Fibroblast of skin of left biceps (primary cell): ENCODE measurements at places on chromosomes 1 and 21.

DNA sequence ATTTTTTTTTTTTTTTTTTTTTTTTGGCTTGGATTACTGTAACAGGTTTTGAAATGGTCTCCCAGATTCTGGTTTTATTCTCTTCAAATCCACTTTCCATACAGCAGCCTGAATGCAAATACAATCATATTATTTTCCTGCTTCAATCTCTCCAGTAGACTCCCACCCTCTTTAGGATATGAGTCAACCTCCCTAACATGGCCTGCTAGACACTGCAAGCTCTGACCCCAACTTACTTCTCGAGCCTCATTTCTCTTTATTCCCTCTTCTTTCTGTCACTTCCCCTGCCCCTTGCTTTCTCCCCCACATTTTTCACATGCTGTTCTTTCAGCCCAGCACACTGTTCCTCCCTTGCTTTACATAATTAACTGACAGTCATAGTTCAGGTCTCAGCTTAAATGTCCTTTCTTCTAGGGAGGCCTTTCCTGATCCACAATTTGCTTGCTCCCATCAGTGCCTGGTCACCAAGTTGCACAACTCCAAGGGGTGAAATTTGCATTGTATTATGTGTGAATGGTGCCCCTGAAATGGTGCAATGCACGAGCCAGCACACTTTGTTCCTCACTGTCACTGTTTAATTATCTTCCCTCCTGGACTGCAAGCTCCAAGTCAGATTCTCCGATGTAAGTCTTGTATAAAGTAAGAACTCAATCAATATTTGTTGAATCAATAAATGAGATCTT is 22.1 kb upstream of the IL19 start:
- DNase-seq, result no peak

GRCh38 chr1:248837045-248837780 is 811 bp upstream of the ZNF672 start:
- DNase-seq, result no peak

DNA sequence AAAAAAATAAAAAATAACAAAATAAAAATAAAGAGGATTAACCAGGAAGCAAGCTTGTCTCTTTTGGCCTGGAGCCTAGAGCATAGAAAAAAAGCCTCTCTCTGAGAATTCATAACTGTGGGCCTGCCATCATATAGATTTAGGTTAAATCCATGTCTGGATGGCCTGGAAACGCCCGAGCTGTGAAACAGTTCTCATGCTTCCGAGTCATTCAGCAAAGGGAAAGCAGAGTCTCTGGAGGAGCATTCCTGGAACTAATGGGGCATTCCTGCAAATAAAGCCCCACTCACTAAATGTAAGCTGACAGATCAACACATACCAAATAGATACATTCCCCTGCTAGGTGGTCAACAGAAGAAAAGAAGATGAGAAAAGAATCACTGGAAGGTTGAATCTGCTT is 75.8 kb upstream of the GNG4 start:
- no peak for DNase-seq

DNA sequence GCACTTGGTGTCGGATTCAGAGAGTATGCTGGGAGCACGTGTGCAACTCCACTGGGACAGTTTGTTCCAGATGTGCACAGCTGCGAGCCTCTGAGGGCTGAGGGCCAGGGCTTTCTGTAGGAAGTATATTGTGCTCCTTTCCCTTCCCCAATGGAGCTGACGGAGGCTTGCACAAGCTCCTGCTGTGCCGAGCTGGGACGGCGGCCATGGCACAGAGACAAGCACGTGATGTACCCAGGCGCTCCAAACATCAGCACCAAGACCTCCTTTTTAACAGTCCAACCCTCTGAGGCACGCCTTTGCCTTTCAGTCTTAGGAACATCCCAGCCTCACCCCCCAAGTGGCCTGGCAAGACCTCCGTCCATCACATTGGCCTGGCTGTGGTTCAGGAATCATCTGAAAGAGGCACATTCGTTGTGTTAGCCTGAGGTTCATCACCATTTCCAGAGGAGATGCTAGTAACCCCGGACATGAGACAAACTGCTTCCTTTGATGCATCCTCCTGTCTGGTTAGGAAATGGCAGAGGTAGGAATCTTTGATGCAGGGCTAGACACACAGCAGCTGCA is 339.2 kb upstream of the KAZN start:
- DNase-seq, result no peak

DNA sequence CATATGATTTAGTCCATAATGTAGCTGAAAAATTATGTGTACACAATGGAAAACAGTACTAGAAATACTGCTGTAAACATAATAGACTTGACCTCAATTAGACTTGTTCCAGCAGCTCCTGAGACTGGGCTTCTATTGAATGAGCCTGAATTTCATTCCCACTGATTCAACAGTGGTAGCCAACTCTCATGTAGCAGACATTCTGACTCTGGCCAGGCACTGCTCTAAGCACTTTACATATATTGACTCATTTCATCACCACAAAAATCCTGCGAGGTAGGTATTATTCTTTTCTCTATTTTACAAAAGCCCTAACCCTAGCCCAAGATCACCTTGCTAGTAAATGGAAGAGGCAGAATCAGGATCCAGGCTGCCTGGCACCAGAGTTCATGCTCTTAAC is 12.8 kb upstream of the CTSS start:
- DNase-seq, result no peak

GRCh38 chr21:22352088-22352487 is 1353.9 kb downstream of the NCAM2 start:
- DNase-seq, result no peak

DNA sequence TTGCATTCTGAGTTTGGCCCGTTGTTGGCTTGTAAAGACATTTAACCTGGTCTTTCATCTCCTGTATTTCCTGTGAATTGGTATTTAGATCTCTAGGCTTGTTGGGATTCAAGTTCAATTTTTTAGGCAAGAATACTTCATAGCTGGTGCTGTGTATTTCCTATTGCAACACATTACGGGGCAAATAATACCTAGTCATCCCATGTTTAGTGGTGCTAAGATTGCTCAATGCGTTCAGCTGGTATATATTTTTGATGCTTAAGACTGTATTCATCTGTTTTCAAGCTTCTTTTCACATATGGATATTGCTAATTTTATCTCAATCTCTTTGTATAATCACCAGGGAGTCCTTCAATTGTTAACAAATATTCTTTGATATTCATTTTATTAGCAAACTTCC is 87.5 kb upstream of the ZBTB18 start:
- no peak for DNase-seq

DNA sequence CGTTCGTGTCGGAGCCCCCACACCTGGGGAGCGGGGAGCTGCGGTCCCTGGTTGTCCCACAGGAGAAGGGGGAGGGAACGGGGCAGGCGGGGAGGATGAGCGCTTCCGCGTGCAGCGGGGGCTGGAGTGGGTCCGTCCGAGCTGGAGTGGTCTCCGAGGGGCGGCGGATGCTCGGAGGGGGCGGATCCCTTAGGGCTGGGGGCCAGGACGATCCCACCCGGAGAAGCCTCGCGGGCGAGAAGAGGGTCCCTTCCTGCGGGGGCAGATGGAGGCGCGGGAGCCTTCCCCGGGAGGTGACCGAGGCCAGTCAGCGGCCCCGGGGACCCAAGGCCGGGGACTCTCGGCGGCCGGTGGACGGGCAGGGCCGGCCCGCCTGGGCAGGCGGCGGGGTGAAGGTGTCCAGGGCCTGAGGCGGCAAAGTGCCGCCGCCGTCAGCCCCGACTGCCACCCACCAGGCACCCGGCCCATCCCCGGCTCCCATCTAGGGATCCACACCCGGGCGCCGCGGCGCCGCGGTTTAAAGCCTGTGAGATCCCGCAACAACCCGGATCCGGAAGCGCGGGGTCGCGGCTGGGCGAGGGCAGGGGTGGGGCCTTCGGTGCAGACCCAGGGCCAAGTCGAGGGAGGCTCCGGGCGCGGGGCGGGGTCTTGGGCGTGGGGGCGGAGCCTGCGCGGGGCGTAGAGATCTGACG is 5.3 kb upstream of the CCDC27 start:
- peak; percentile 35 for DNase-seq

GRCh38 chr1:185305419-185305818 is 11.6 kb downstream of the IVNS1ABP start:
- no peak for DNase-seq

- DNase-seq, result no peak
These were observed 1.3 kb downstream of the GBP7 start for GRCh38 chr1:89174491-89174890.

- no peak for DNase-seq
These were observed 25.6 kb upstream of the RGS13 start for GRCh38 chr1:192610112-192610889.

- no peak for DNase-seq
These were observed 90.7 kb downstream of the MT1HL1 start for GRCh38 chr1:236913371-236914037.

DNA sequence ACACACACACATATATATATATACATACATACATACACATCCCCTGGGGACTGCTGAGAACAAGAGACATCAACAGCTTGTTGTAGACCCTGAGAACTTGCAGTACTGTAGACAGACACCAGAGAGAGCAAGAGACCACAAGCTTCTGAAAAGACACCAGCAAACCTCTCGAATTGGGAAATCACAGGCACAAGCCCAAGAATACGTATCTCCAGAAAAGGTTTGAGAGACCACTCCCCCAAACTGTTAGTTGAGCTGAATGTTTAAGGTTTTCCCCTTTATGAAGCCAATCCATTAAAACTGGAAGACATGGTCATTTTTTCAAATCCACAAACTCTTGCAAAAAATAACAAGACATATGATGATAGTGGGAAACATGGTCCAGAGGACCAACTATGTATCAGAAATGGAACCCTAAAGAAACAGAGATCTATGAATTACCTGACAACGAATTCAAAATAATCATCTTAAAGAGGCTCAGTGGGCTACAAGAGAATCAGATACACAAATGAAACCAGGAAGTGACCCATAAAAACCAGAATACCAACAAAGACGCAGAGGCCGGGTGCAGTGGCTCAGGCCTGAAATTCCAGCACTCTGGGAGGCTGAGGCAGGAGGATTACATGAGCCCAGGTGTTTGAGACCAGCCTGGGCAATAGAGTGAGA is 45.1 kb downstream of the SLC2A1 start:
- DNase-seq, result peak; percentile 49

- DNase-seq, result no peak
These were observed 45.0 kb downstream of the GORAB start for GRCh38 chr1:170576980-170577379.

- no peak for DNase-seq
These were observed 68.3 kb upstream of the KIF26B start for GRCh38 chr1:245086389-245086969.

DNA sequence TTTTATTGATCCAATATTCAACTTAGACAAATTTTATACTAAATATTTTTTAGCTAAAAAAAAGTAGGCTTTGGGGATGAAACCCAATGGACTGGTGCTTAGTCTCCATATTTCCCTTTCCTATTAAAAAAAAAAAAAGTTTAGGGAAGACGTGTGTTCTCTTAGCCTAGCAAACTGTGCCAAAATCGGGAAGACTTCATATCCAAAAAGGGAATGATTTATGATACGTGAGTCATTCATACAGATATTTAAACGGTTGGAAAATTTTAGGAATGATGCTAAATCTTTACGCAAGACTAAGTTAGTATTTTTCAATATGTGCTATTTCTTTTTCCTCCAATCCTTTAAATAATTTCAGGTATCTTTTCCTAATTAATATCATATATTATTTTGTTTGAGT is 50.7 kb downstream of the SPATA17 start:
- no peak for DNase-seq

DNA sequence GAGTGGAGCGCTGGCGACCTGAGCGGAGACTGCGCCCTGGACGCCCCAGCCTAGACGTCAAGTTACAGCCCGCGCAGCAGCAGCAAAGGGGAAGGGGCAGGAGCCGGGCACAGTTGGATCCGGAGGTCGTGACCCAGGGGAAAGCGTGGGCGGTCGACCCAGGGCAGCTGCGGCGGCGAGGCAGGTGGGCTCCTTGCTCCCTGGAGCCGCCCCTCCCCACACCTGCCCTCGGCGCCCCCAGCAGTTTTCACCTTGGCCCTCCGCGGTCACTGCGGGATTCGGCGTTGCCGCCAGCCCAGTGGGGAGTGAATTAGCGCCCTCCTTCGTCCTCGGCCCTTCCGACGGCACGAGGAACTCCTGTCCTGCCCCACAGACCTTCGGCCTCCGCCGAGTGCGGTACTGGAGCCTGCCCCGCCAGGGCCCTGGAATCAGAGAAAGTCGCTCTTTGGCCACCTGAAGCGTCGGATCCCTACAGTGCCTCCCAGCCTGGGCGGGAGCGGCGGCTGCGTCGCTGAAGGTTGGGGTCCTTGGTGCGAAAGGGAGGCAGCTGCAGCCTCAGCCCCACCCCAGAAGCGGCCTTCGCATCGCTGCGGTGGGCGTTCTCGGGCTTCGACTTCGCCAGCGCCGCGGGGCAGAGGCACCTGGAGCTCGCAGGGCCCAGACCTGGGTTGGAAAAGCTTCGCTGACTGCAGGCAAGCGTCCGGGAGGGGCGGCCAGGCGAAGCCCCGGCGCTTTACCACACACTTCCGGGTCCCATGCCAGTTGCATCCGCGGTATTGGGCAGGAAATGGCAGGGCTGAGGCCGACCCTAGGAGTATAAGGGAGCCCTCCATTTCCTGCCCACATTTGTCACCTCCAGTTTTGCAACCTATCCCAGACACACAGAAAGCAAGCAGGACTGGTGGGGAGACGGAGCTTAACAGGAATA is 4.2 kb downstream of the TFAP2E start:
- no peak for DNase-seq

DNA sequence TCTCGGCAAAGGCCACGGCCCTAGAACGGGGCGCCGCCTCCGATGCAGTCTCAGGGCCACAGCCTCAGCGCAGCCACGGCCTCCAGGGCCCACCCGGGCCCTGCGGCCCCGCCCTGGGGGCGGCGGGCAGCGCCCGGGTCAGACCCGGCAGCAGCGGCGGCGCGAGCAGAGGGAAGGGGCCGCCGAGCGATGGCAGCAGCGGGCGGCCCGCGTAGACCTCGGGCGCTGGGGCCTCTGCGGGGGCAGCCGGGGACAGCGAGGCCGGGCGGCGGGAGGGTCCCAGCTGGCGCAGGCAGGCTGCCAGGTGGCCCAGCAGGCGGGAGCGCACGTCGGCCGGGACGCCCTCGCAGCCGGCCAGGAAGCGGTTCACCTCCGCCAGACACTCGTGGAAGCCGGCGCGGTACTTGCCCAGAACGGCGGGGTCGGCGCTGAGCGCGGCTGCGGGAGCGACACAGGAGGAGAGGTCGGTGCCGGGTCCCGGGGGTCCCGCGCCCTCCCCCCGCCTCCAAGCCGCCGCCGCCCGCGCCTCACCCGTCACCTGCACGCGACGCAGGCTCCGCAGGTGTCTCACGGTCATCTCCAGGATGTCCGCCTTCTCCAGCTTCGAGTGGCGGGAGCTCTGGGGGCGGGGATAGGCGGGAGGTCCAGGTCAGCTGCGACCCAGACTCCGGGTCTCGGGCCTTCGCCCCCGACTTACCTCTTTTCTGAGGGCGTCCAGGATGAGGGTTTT is 737 bp downstream of the HES4 start:
- no peak for DNase-seq

DNA sequence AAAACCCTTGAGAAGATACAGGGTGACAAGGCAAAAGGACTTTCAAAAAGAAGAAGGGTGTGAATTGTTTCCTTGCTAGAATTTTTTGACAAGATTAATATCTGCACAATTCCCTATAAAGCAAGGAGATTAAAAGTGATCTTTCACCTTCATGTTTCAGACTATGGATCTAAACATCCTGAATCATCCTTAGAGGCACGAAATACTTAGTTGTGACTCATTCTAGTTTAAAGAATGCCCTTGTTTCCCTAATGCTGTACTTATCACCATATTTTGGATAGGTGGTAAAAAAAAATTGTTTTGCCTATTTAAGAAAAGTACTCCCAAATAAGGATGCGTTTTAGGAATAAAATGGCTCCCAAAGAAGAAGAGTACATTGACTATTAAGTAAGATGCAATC is 415.1 kb downstream of the LRRIQ3 start:
- no peak for DNase-seq

- peak; percentile 75 for DNase-seq
These were observed 30.3 kb downstream of the PTPRC start for GRCh38 chr1:198669023-198669698.

GRCh38 chr1:232142403-232143314 is 487.3 kb downstream of the SIPA1L2 start:
- no peak for DNase-seq
